Posterior vena cava (tissue), 2 donors: ENCODE measurements at places on chromosomes 2 and 18.

- no peak for DNase-seq
Measured at GRCh38 chr2:55400332-55400731, 19.3 kb downstream of the CCDC88A start.

DNA sequence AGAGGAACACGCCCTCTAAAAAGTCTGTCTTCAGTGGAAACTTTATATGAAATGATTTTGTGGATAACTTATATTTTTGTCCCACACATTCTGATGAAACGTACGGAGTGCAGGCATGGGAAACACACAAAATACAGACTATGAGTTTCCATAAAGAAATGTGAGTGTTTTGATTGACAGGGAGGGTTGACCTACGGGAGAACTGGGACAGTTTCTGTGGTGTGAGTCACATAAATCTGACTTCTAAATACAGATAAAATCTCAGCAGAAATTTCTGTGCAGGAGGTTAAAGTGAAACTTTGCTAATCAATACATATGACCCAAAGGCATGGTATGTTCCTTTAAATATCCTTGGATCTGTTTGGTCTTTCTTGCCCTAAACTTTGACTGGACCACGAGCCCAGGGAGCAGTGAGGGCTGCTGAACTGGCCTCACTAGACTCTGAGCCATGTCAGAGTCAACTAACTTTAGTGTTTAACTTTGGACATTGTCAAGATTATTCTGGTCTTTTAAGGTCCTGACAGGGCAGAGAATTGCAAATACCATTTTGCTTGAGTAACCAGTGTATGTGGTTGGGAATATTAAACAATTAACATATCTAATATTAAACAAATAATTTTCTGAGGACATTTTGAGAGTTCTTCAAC, 206.9 kb upstream of the LYPD1 start:
- no peak for DNase-seq

DNA sequence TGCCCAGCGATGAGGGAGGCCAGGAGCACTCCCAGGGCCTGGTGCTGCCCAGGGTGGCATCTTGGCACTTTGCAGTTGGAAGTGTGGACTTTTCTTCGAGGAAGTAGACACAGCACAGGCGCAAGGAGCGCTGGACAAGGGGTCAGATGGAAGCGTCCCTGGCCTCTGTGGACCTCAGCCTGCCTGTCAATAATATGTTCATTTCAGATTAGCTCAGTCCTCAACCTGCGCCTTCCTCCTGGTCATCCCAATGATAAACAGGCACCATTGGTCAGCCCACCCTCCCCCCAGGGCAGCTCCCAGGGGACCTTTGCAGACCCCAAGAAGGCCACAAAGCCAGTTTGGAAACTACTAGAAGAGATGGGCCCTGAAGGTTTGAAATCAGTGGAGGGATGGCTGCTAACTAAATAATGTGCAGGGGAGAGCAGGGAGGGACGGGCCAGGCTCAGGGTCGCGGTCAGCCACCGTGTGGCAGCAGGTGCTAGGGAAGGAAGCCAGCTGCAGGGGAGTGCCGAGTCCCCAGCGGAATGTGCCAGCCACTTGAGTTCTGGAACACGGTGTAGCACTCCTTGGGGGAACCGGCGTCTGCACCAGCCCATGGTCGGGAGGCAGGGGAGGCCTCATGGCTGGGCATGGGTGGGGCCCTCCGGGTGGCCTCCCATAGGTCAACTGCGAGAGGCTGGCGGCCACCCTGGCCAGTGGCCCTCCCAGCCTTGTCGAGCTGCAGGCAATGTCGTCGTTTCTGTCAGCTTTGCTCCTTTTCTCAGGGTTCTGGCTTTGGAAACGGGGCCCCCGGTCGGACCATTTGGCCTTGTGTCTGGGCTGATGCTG, 59.9 kb downstream of the ADI1 start:
- DNase-seq, result no peak

GRCh38 chr2:26471289-26471688, 6.6 kb downstream of the OTOF start:
- no peak for DNase-seq

- DNase-seq, result peak; percentile 41
Measured at GRCh38 chr2:20215183-20216040, 9.5 kb downstream of the SDC1 start.

DNA sequence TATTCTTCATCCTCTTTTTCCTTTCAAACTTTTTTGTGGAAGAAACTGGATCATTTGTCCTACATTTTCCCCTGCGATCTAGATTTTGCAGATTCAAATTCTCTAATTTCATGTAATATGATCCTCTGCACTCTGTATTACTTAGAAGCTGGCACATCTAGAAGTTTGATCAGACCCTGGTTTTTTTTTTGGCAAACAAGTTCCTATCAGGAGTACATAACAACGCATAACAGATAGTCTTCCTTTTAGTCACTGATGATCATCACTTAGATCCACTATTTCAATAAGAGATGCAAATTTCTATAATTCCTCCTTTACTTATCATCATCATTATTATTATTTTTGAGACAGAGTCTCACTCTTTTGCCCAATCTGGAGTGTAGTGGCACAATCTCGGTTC, 117.1 kb downstream of the CDH2 start:
- no peak for DNase-seq

DNA sequence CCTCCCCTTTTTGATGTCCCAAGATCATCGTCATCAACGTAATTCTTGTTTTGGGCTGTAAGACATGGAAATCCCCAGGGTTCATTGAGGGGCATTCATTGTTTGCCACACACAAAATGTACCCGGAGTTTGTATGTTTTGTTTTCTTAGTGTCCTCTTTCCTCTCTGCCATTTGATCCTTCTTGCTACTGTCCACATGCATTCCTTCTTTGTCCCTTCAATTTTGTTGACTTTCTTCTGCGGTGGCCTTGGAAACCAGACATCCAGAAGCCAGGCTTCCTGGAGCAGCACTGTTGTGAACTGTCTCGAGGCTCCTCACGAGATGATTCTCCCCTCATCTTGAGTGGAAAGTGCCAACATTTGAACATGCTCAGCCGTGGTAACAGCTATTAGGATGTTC, 24.8 kb downstream of the IGFBP2 start:
- DNase-seq, result no peak

DNA sequence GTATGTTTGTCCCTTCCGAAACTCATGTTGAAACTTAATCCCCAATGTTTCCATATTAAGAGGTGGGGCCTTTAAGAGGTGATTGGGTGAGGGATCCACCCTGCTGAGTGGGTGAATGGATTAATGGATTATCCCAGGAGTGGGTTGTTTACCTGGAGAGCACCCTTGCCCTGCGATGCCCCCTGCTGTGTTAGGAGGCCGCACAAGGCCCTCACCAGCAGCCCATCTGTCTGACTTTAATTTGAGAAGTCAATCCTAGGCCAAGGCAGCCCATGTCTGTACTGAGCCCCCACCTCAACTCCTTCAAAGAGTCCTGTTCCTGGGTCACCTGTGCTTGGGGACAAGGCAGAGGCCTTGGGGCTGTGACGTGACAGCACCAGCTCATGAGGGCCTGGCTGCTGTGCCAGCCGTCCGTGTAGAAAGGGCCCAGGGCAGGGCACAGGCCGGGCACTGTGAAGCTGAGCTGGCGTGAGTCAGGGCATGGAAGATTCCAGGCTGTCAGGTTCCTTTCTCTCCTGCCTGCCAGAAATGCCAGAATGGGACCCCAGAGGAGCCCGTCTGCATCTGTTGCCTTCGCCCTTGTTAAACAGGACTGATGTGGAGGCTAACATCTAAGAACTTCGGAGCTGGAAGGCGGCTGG, 21.3 kb upstream of the TAF1B start:
- DNase-seq, result no peak

DNA sequence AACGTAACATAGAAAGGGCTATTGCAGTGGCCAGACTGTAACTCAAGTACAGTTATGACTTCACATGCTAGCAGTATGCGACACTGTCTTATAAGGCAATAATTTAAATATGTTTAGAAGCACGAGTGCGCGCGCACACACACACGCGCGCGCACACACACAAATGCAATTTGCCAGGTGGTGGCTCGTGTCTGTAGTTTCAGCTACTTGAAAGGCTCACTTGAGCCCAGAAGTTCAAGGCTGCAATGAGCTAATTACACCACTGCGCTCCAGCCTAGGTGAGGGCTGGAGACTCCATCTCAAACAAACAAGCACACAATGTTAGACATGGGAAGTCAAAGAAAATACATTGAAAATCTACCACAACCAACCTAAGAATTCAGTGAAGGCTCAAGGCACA, 103.7 kb downstream of the USP34 start:
- DNase-seq, result no peak

GRCh38 chr18:23056315-23056714, 79.0 kb upstream of the CABLES1 start:
- no peak for DNase-seq

GRCh38 chr2:68336192-68336591, 16.4 kb upstream of the CNRIP1 start:
- DNase-seq, result no peak

DNA sequence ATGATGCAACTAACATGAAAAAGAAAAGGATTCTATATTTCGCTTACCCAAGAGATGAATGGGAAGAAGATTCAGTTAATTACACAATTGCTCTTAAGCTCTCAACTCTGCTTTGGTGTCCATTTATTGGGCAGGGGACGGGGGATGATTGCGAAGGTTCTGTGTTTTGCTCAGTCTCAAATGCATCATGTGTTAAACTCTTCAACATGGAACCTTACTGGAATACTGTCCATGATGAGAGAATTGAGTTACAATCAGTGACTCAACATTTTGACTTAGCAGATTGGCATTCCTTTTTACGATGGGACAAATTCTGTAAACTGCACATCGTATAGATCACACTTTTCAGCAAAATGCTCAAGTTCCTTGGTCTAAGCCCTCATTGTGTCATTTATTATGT, 135.6 kb downstream of the RBMS1 start:
- DNase-seq, result no peak

DNA sequence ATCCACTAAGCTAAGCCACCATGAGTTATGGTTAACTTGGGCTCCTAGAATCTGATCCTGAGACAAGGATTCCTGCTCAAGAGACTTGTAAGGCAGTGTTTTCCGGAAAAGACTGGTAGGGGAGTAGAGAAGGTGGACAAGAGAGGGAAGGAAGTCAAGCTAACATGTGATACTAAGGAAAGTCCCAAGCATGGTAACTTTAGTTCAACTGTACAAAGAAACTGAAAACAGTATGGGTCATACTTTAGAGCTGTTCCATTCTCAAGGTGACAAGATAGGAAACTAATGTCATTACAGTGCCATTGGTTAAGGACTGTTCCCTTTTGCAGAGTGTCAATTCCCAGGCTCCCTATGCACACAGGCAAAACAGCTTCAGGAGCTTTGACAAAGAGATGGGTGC, 5.8 kb downstream of the MYO5B start:
- DNase-seq, result no peak

- no peak for DNase-seq
Measured at GRCh38 chr18:32909798-32910561, 137.2 kb upstream of the KLHL14 start.

DNA sequence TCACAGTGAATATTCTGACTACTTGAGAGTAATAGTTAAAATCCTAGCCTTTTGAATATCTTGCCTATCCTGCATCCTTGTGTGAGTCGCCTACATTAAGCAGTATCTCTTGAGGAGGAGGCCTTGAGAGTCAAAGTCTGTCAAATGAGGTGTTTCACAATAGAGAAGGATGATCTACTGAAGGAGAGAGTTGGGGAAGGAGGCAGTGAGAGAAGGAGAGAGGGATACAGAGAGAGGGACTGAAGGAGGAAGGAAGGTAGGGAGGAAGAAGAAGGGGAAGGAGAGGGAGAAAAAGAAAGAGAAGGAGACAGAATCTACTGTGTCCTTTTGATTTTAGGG, 123.6 kb upstream of the CYP26B1 start:
- no peak for DNase-seq

GRCh38 chr18:55981712-55982475, 393.9 kb upstream of the TCF4 start:
- no peak for DNase-seq

DNA sequence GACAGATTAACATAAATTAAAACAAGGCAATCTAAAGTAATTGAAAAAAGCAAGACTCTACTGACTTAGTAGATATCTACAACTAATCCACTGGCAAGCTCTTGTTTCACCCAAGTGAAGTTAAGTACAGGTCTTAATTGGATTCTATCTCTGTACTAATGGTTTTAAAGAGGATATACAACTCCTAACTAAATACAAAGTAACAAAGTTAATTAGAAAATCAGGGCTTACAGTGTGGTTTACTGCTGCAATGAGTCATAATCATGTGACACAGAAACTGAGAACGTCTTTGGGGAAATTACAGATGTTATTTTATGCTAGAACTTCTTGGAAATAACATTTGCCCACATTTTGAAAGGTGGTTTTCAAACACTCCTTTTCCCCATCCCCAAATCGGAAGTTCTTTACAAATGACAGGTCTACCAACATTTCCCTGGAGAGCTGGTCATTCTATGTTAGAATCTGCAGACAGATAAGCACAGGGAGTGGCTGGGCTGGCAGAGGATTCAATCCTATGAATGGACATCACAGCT, 245.3 kb downstream of the STK39 start:
- DNase-seq, result no peak

GRCh38 chr2:132589111-132589830, 80.7 kb downstream of the LYPD1 start:
- DNase-seq, result no peak

DNA sequence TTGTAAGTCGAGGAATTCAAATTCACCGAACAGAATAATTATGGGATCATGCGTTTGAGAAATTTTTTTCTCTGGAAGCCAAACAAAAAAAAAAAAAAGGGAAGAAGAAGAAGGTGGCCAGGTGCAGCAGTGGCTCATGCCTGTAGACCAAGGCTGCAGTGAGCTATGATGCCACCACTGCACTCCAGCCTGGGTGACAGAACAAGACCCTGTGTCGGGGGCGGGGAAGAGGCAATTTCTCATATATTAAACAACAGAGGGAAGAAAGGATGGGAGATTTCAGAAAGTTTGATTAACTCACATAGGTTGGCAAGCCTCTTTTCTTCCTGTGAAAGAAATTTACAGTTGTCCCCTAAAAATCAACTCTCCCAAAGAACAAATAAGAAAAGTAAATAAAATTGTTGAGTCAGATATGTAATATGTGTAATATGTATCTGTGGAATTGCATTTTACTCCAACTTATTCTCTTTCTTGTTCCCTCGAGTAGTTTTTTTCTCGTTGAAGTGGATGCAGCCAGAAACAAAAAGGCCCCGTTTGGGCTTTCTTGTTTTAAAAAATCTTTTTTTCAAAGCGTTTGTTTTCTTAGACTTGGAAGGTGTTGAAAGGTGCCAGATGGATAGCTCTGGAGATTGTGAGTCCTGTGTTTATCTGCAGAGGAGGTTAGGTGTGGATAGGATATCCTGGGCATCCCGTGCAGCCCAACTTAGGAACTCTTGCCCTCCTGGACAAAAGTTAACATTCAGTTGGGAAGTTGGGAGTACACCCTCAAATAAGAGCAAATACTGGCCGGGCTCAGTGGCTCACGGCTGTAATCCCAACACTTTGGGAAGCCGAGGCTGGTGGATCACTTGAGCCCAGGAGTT, 25.4 kb upstream of the FMNL2 start:
- no peak for DNase-seq

DNA sequence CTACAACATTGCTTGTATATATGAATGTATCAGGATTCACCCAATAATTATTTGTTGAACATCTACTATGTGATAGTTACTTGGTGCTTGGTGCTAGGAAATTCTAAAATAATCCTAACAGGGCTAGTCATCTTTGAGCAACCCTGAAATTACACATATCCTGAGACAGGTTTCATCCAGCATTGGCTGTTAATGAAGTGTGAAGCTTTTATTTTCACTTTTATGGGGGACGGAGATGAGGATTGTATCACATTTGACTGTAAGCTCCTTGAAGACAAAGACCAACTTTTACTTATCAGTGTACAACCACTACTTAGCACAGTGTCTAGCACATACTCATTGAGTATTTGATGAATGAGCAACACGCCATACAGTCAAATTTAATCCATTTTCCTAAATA, 6.8 kb upstream of the GALM start:
- DNase-seq, result no peak
